ENCODE measurements at places on chromosomes 6 and 20.

DNA sequence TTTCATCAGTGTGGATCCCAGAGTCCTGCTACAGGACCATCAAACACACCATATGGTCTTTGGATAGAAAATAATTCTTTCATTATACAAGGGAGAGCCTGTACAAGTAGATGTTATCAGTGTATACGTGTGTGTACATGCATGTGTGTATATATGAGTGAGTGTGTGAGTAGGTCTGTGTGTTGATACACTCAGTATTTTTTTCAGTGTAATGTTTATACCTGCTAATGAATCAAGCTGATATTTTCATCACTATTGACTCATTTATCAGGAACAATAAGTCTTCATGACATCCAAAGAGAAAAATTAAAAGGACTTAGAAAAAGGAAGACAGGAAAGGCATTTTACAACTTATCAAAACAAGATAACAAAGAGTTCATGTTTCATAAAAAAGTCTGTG, 66.5 kb downstream of the EPM2A start:
- DNase-seq: no peak

DNA sequence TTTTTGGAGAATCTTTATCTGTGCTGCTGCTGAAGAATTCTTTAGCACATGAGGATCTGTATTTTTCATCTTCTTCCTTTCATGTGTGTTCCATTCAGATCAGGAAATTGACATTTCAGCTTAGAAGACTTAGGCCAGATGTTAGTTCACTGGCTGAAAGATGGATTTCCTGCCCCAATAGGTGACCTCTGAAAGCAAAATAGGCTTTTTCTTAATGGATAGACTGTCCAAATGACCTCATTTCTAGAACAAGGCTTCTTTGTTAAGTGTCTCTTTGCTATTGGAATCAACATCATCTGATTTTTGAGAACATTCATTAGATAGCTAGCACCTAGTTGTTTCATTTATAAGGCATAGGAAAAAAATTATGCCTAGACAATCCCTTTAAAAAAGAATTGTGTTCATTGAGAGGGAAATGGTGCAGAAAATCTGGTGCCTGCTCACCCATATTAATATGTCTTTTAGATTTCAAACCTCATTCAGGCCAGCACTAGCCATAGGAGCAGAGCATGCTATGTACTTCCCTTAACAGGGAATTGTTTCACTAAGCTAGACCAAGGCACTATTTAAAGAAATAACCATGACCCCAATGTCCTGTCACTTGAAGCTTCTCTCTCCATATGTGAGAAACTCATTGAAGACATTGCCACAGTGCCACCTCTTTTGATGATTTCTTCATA, 13.6 kb upstream of the SASH1 start:
- DNase-seq: no peak

- DNase-seq: no peak
Measured at GRCh38 chr6:163405412-163406309, 8.9 kb upstream of the QKI start.

DNA sequence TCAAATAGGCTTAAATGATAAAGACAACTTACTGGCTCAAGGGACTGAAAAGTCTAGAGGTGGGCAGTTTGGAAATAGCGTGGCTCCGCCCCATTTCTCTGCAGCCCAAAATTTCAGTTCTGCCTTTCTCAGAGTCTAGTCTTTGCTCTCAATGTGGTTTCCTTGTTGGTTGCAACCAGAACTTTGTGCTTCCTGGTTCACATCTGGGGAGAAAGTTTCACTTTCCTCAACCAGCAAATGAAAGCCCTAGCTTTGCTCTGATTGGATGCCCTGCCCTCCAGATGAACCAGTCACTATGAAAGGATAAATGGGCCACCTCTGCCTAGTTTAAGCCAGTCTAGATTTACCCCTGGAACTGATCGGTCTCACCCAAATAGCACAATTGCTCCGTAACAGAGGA, 14.9 kb downstream of the SYCP2L start:
- no peak for DNase-seq

DNA sequence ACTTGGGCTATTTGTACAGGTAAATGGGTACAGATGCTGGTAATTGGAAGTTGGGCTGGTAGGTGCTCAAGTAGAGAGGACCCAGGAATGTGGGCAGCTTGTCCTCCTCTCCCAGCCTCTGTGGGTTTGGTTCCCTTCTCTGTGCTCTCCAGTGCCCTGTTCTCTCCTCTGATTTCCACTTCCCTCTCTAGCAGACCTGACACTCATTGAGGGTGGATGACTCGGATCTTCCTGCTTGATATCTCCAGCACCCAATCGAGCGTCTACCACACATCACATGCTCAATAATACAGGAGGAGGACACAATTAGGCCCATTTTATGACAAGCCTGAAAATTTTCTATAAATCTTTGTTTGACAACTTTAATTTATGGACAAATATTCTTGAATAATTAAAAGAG, 23.7 kb downstream of the CST1 start:
- no peak for DNase-seq

- DNase-seq: no peak
Measured at GRCh38 chr6:12198851-12199250, 91.3 kb upstream of the EDN1 start.

DNA sequence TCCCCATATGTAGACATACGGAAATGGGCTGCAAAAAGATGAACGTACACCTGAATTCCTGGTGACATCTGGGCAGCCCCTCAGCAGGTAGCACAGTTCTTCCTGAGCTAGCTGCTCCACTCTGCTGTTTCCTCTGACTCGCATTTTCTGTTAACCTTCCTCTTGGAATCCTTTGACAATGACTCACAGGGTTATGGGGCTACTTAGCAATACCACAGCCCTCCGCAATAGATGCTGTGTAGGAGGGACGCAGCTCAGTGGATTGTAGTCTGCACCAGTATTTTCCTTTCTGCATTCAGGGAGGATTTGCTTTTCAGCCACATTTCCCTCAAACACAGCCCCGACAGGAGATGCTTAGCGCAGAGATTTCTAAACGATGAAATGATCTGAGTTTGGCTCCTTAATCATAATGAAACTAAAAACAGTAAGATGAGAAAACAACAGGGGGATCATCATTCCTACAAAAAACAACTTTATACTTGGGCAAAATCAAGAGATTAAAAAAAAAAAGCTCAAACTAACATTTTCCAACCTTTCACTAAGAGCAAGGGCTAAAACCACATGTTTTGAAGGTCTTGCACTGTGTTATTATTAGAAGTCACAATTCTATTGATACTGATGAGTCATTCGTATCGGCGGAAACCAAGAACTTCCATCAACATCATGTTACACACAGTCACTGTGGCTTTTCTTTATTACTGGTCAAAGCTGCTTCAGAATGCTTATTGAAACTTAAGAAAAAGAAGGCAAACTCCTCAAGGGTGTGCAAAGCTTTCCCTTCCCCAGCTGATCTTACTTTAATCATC, 12.2 kb downstream of the BACH2 start:
- DNase-seq: peak; percentile 40

DNA sequence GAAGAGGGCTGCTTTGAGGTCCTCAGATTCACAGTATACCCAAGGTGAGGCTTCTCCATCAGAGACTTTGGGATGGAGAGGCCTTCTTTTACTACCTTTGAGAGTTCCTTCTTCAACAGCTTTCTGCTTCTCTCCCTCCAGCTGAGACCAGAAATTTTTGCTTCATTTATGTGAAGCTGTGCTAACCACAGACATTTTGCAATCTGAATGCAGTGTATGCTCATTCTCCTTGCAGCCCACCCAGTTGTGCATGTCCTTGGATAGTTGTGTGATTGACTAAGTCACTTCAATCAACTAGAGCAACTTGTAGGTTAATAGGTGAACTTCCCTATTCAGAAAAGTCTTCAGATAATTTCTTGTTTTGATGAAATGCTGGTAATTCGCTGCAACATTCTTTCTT, 20.1 kb downstream of the DCBLD1 start:
- no peak for DNase-seq

- no peak for DNase-seq
Measured at GRCh38 chr20:57335392-57335791, 5.8 kb downstream of the SPO11 start.

- no peak for DNase-seq
Measured at GRCh38 chr6:116451916-116452315, 9.3 kb upstream of the CALHM6 start.

GRCh38 chr20:47031004-47031403, 136.4 kb downstream of the EYA2 start:
- DNase-seq: no peak

GRCh38 chr20:21704408-21705385, 767 bp upstream of the PAX1 start:
- no peak for DNase-seq

DNA sequence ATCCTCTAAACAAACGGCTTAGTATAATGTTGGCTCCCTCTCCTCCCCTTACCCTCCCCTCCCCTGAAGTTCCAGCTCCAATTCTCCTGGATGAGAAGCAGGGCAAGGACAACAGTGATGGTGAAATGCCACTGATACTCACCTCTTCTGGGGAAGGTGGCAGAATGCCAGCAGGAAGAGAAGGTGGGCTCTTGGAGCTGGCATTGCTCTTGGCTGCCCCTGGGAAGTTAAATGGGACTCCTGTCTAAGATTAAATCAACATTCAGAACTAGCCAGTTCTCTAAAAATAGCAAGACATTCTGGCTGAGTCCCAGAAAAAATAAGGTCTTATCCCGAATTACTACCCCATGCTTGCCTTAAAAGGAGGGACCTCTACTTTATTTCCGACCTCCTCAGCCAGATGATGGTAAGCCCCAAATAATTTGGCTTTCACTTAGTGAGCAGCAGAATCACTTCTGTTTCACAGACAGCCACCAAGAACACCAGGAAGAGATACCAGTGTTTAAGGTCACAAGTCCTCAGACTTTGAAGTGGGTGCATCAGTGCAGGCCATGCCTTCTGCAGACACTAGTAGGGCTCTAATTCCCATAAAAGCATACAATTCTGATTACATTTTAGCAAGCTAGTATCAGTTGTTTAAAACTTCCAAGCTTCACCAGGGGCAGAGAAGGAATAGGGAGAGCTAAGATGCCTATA, 46.0 kb upstream of the IL17A start:
- DNase-seq: no peak

GRCh38 chr6:128655978-128656498, 135.6 kb upstream of the PTPRK start:
- peak; percentile 78 for DNase-seq
